GM23338 (cell line): ENCODE measurements at places on chromosomes 6 and 20. TPM values are rescaled to one million over a fixed set of nuclear protein-coding genes. Genes with fewer than 3 reads are reported as not detected.

Gene LY6G6F
- total RNA-seq = not detected in 2 replicates

Gene TREML2
- total RNA-seq = 0.07 TPM in 1 of 2 replicates, not detected in the other

GRCh38 chr20:18541741-18542140 is 25.5 kb upstream of the SMIM26 start:
- DNase-seq = no peak

DNA sequence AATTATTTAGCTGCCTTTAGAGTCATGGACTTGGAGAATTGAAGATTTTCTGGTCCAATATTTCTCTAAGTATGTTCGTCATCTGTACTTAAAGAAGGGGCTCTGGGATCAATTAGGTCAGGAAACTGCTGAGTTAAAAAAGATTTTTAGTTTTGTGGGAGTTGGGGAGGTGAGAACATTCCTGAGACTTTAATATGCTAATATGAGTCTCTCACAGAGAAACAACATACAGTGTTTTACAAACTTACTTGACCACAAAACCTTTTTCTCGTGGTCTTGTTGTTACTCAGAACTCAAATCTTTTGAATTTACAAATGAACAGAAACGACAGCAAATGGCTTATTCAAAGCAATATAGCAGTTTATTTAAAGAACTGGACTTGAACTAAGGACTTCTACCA is 67.9 kb downstream of the LIN28B start:
- peak; percentile 74 for DNase-seq

GRCh38 chr20:17565169-17565845 is 4.6 kb upstream of the DSTN start:
- DNase-seq = no peak

DNA sequence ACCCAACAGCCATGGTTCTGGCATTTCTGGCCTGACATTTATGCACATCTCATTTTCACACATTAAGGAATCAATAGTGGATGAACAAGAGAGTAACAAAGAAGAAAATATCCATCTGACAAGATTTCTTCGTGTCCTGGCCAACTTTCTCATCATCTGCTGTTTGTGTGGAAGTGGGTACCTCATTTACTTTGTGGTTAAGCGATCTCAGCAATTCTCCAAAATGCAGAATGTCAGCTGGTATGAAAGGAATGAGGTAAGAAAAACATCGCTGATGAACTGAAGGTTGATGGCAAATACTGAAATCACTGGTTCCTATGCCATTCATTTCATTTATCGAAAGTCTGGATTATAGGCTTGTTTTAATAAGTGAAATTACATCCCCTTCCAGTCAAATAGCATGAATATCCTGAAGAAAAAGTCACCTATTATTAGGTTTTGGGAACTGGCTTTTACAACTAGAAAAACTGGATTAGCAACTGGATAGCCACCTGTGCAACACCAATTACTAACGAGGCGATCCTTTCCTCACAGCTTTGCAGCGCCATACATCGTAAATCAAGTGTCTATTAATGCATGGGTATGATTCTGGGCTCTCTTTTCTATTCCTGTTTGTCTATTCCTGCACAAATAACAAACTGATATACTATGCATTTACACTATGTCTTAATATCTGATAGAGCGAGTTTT is 50.2 kb upstream of the NOP56 start:
- DNase-seq = no peak

Gene LSM2
- 93.5 and 106 TPM in 2 replicates for total RNA-seq

Gene BLTP3A
- total RNA-seq = 15.3 and 18.4 TPM in 2 replicates

DNA sequence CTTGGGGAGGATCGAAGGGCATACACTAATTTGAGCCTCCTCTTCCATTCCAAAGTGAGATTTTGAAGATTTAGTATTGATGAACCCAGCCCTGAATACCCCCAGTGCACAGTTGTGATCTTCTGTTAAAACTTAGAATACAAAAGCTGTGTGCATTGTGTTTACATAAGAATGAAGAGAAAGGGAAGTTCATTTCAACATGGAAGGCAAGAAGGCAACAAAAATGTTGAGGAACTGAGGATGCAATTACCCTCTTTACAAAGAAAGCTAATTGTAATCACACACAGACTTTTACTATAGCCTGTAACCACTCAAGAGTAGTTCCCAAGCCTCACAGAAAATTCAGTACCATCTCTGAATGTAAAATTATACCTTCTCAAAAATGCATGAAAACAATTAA is 49.3 kb downstream of the GFOD1 start:
- DNase-seq = no peak

DNA sequence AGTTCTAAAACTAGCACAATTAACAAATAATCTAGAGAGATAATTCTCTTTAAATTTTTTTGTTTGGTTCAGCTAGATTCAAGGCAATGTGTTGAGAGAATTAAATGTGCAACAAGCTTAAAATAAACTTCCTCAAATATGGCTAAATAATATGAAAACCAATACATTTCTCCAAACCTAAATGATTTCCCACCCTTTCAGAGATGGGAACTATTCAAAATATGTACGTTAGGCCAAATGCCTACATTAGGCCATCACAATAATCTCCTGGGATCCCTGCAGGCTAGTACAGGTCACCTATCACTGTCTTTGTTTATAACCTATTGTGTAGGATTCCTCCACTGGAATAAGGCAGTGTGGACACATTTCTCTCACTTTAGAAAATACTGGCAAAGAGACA is 1.7 kb downstream of the FAXC start:
- peak; percentile 20 for DNase-seq

- DNase-seq = no peak
Measured at GRCh38 chr6:168428052-168428826, 12.7 kb upstream of the SMOC2 start.

DNA sequence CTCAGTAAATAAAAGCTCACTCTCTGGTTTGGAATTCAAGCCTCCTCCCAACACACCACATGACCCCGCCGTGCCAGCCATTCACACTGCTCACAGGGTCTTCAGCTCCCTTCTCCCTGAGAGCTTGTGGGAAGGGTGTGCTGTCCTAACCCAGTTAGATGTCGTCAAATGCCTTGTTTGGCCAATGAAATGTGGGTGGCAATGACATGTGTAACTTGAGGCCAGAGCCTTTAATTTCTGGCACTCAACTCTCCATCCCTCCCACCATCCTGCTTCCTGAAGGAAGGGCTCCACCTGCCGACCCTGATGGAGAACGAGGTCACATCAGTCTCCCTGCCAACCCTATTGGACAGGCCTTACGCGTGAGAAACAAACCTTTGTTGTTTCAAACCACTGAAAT is 224.5 kb upstream of the AGPAT4 start:
- DNase-seq = peak; percentile 85

- DNase-seq = no peak
Measured at GRCh38 chr6:25387483-25387882, 108.3 kb downstream of the CARMIL1 start.

Gene SHLD1
- 1.4 and 5.2 TPM in 2 replicates for total RNA-seq

Gene BEND6
- 4.9 and 6.7 TPM in 2 replicates for total RNA-seq

- no peak for DNase-seq
Measured at GRCh38 chr6:109052018-109052651, 42.5 kb downstream of the SESN1 start.

GRCh38 chr6:89375427-89376267 is 23.1 kb upstream of the UBE2J1 start:
- peak; percentile 95 for DNase-seq

GRCh38 chr6:1263850-1264377 is 48.0 kb upstream of the FOXQ1 start:
- DNase-seq = no peak

Gene ATF6B
- total RNA-seq = 21.7 and 24.9 TPM in 2 replicates

Gene LY86
- total RNA-seq = not detected in 2 replicates

DNA sequence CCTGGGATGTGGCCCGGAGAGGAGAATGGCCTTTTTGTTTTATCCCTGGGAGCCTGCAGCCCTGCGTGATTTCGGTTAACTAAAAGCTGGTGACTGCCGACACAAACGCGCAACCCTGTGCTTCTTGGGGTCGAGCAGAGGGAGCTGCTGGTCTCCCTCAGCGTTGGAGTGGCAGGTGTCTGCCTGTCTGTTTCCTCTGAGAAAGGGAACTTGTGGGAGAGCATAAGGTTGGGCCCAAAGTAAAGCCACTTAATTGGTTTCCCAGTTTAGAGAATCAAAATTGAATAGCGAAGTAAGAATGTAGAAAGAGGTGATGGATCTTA is 500 bp downstream of the LTV1 start:
- DNase-seq = no peak

Gene RIN2
- 0.43 and 1.4 TPM in 2 replicates for total RNA-seq

GRCh38 chr20:64246616-64247306 is 8.8 kb upstream of the PCMTD2 start:
- no peak for DNase-seq

DNA sequence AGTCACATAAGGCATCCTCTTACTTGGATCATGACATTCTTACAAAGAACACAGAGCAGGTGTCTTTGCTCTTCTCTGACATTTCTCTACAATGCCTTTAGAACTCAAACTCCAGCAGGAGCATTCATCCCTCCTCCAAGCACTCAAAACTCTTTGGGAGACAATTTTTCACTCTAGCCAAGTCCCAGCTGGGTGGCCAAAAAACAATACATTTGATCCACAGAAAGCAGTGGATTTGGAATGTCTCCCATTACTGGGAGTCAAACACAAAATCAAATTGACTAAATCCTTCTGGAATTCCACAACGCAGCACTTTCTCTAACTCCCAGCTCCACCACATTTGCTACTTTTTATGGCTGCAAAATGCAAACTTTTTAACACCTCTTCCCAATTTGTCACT is 108.6 kb upstream of the VGLL2 start:
- DNase-seq = no peak

- DNase-seq = no peak
Measured at GRCh38 chr6:45076217-45076930, 251.8 kb upstream of the RUNX2 start.

Gene RSPO3
- total RNA-seq = not detected in 2 replicates

DNA sequence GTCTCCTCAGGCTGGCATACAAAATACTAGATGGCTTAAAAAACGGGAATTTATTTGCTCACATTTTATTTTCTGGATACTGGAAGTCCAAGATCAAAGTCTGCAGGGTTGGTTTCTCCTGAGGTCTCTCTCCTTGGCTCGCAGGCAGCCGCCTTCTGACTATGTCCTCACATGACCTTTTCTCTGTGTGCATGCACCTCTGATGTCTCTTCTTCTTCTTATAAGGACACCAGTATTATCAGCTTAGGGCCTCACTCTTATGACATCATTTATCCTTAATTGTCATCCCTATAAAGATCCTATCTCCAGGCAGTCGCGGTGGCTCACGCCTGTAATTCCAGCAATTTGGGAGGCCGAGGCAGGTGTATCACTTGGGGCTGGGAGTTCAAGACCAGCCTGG is 9.3 kb upstream of the TRIM27 start:
- DNase-seq = no peak

GRCh38 chr6:44198684-44199083 is 18.0 kb upstream of the MYMX start:
- no peak for DNase-seq

- DNase-seq = no peak
Measured at GRCh38 chr20:16143596-16143995, 429.7 kb downstream of the KIF16B start.

- DNase-seq = peak; percentile 62
Measured at GRCh38 chr6:152124429-152125074, 317.1 kb downstream of the ESR1 start.

Gene RFX6
- 0.31 and 0.35 TPM in 2 replicates for total RNA-seq

Gene ADGRB3
- total RNA-seq = 1.9 and 4.0 TPM in 2 replicates

DNA sequence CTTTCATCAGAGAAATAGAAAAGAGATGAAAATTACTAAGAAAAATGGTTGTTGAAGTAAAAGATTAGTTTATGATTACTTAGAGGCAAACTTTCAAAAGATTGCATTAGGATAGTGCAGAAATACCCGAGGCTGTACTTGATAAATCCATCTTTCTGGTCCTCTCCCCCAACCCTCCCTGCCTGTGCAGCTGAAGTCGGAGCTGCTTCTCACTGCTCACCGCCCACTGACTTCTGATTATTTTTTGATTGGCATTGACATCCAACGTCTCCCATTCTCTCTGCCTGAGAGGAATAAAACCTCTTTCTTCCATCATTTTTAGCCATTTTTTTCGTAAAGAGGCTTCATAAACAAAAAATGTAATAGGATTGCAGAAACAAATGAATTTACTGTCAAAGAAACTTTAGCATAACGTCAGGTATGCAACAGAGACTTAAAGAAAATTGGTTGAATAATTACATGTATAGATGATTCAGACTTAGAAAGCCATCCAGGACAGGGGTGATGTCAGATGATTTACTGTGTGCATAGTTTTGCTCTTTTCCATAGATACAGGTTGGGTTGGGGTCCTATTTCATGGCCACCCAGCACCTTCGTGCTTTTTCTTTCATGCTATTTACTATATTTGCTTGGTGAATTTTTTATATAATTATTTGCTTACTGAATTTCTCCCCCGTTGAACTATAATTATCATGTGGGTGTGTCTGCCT is 53.6 kb upstream of the EDN3 start:
- no peak for DNase-seq

Gene HLA-DOA
- 30.5 and 34.2 TPM in 2 replicates for total RNA-seq

GRCh38 chr6:3194535-3195419 is 32.7 kb downstream of the TUBB2B start:
- DNase-seq = peak; percentile 86

- peak; percentile 98 for DNase-seq
Measured at GRCh38 chr20:44388466-44389023, 33.0 kb downstream of the HNF4A start.

GRCh38 chr6:44064089-44064947 is 62.9 kb downstream of the MRPL14 start:
- DNase-seq = no peak

DNA sequence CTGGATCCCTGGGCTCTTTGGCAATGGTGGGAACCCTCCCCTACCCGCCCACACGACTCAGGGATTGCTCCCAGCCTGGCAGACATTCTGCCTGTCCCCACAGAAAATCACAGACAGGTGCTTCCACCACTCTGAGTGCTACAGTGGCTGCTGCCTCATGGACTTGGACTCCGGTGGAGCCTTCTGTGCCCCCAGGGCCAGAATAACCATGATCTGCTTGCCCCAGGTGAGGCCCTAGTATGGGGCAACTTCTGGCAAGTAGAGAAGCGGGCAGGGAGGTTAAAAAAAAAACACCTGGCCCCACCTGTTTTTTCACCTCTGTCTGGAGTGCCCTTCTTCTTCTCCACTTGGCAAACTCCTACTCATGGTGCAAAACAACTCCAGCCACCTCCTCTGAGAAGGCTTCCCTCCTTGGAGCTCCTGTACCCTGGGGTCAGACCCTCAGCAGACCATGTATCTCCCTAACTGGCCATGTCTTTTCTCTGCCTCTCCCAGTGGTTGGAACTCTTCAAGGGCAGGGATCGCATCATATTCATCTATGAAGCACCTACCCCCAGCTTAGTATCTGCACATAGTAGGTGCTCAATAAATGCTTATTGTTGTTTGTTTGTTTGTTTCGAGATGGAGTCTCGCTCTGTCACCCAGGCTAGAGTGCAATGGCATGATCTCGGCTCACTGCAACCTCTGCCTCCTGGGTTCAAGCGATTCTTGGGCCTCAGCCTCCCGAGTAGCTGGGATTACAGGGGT is 1.1 kb downstream of the CLPSL2 start:
- no peak for DNase-seq

- no peak for DNase-seq
Measured at GRCh38 chr6:14734416-14735340, 511.2 kb upstream of the JARID2 start.
